Calu3 (cell line): ENCODE measurements at places on chromosomes 7 and 10.

- no peak for DNase-seq
Measured at GRCh38 chr7:54904130-54904529, 114.7 kb upstream of the EGFR start.

- no peak for DNase-seq
Measured at GRCh38 chr7:99677648-99678045, 2.1 kb downstream of the CYP3A5 start.

- DNase-seq: no peak
Measured at GRCh38 chr7:158655507-158655906, 49.1 kb downstream of the NCAPG2 start.

- peak; percentile 37 for DNase-seq
Measured at GRCh38 chr7:99679400-99680191, at the start of gene CYP3A5. TSS of gene CYP3A5 (minus strand) at chr7:99679996. CDS start at chr7:99679896, 100 bp downstream.

DNA sequence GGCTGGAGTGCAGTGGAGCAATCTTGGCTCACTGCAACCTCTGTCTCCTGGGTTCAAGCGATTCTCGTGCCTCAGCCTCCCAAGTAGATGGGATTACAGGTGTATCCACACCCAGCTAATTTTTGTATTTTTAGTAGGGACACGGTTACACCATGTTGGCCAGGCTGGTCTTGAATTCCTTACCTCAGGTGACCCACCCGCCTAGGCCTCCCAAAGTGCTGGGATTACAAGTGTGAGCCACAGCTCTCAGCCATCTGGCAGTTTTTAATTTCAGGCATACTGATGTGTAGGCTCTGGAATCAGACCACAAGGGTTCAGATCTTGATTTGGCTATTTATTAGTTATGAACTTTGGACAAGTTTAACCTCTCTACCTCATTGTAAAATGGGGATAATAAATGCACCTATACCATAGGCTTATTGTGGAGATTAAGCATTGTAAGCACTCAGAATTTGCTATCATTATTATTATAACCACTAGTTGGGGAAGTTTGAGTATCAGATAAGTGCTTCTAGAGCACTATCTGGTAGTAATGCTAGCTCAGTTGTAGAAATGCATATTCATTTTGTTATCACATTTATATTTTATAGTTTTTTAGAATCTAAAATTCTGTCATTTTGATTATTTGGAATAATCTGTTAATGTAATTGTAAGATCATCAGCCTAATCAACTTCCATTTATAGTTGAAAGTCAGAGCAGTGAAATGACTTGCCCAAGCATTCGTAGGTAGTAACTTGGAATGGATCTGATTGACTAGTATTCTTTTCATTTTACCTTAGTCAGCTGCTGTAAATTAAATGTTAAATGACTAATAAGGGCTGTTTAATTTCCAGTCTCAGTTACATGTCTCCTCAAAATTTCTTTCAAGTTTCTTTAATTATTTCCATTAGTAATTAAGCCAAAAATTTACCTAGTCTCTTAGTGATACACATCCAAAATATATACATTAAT lies 22.5 kb downstream of the KMT2E start:
- DNase-seq: no peak
